ENCODE measurements at places on chromosomes 5 and 9.
A peak's percentile ranks its signal among the peaks of the same experiment; 100 is the strongest.

DNA sequence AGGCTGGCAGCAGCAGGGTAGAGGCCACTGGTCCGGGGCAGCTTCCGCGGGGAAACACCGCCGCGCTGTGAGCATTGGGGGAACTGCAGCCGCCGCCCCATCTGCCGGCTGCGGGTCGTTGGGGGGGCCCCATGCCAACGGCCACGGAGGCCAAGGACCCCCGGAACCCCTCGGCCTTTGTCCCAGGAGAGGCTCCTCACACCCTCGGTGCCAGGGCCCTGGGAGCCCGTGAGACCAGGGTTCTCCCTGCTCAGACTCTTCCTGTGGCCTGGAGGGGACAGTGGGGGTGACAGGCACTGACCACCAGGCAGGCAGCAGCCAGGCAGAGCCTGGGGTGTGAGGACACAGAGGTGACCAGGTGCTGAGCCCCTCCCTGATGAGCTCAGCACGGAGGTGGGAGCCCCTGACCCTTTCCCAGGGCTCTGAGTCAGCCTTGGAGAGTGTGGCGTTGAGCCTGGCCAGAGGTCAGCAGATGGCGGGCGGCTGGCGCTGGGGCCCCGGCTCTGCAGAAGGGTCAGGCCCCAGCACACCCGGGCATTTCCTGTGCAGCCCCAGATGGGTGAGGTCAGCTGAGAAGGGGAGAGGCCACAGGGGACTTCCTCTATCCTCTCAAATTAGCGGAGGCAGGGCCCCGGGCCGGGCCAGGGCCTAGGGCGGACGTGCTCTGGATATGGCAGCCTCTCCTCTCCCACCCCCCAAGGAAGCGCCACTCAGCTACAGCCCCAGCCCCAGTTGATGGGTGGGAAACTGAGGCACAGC is 17.9 kb upstream of the EGFL7 start:
- peak; percentile 59 for DNase-seq

DNA sequence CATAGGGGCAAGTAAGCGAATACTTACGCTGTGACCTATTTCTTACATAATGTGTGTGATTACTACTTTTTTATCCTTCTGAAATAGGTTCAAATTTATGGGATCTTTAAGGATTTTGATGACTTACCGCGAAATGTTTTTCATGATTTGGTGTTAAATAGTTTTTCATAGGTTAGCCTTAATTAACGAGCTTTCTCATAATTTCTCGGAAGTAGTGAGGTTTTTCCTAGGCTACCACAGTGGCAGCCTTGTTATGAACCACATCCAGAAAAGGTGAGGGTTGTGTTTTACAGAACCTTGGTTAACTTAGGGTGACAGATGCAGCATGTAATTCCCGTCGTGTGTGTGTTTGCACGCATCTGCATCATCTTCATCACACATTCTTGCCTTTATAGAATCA is 1.3 kb downstream of the SH3GL2 start:
- no peak for DNase-seq

DNA sequence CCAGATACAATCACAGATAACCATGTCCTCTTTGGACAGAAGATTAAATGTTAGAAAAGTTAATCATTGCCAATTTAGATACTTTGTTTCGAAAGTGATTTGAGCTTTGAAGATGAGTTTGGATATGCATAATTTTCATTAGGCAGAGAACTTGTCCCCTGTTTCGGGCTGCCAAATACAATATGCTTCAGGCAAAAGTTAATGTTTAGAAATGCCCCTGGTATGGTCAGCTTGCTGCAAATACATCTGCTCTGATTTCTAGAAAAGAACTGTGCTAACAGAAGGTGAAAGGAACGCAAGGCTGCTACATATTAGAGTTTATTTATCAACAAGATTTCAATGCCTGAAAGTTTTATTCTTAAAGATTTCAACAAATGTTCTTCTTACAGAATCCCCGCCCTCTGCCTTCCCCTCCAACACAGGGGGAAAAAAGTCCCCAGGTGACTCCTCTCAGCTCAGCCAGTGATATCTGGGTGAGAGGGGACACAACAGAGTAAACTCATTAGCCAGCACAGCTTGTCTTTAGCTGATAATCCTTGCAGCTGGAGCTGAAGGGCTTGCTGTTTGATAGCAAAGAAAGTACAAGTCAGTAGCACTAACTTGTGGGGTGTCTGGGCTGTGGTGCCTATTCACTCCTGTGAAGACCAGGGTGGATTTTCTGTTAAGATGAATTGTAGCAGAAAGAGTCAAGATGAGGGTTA is 435.7 kb downstream of the DMAC1 start:
- DNase-seq, result no peak

- DNase-seq, result no peak
These were observed 48.6 kb downstream of the CARTPT start for GRCh38 chr5:71767661-71768060.

GRCh38 chr9:96556701-96557461 is 62.8 kb downstream of the CDC14B start:
- no peak for DNase-seq

DNA sequence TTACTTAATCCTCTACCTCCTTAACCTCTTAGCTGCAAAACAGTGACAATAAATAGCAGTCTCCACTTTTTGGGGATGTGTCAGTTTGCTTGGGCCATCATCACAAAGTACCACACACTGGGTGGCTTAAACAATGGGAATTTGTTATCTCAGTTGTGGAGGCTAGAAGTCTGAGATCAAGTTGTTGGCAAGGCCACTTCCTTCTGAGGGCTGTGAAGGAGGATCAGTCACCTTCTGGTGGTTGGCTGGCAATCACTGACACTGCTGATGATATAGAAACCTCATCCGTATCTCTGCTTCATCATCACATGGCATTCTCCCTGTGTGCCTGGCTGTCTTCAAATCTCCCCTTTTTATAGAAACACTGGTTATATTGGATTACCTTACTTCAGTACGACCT is 187.1 kb upstream of the TBC1D2 start:
- DNase-seq, result no peak

DNA sequence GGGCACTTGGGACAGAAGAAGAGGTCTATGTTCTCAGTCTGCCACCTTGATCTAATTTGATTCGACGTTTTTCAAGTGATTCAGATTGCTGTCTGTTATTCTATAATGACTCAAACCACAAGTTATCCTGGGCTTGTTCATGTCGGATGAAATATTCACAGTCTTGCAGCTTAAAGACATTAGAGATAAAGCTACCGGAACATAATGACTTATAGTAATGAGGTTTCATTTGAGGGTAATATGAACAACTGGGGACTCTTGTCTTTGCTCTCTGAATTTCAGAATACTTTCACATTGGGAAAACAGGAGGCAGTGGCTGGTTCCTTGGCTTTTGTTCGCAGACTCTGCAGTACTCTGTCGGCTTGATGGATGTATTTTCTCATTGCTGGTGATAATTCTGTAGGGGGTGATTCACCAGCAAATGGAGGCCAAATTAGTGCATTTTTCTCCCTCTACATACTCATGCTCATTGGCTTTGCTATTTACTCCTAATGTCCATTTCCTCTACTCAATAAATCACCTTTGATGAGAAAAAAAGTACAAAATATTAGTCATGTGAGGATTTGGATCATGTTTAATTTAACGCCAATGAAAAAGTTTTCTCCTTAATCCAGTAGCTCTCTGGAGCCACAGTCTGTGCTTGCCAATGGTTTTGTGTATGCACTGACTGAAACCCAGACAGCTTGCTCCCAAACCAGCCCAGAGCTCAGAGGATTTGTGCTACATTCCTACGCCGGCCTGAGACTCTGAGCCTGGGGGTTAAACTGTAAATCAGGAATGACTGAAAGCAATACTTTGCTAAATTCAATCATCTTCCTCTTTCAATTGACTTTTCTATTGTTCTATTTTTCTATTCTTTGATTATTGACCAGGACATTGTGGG is 154.7 kb upstream of the ANKH start:
- no peak for DNase-seq

DNA sequence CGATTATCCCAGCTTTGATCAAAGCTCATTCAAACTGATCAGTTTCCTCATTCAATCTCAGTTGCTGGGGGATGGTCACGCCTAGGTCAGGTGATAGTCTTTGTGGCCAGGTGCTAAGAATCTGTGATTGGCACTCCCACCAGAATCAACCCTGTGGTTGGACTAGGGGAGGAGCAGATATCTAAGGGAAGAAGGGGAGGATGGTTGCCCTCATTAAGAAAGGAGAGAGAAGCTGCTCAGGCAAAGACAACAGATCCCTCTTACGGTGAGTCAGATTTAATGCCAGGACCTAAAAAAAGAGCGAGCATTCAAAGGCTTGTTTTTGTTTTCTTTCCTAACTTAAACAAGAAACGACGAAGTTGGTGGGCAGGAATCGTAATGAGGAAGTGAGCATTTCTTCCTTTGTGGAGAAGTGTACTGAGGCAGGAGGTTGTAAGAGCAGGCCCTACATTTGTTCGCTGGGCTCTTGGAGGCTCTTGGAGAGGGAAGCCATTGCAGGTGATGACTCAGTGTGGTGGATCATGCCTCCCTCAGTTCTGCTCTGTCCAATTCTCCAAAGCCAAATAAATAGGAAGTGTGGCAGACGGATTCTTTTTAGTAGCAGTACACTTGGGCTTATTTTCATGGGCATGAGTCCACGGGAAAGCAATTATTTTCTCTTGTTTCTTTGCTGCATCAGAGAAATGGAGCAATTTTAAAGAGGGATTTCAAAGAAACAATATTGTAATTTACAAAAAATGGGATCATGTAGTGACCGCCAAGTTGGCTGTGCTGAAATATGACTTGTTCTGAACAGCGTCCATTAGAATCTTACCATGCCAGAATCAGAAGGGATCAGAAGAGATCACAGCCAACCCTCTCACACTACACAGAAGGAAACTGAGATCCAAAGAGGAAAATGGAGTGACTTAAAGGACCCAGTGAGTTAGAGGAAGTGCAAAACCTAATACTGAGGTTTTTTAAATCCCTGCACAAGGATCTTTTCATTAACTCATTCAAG is 18.7 kb upstream of the TGFBR1 start:
- no peak for DNase-seq

DNA sequence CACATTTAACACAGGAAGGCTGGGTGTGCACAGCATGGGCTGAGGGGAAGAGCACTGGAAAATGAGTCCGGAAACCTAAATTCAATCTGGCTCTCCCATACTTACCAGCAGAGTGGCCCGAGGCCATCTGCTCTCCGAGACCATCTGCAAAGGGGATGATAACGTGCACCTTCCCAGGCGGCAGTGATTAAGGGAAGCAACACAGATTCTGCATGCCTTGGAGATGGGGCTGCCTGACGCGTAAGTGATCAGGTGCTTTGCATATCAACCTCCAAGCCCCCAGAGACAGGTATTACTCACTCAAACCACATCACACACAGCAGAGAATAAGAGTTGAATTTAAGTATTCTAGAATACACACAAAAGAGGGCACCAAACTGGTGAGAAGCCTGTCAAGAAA is 9.1 kb downstream of the EPB41L4B start:
- DNase-seq, result no peak

DNA sequence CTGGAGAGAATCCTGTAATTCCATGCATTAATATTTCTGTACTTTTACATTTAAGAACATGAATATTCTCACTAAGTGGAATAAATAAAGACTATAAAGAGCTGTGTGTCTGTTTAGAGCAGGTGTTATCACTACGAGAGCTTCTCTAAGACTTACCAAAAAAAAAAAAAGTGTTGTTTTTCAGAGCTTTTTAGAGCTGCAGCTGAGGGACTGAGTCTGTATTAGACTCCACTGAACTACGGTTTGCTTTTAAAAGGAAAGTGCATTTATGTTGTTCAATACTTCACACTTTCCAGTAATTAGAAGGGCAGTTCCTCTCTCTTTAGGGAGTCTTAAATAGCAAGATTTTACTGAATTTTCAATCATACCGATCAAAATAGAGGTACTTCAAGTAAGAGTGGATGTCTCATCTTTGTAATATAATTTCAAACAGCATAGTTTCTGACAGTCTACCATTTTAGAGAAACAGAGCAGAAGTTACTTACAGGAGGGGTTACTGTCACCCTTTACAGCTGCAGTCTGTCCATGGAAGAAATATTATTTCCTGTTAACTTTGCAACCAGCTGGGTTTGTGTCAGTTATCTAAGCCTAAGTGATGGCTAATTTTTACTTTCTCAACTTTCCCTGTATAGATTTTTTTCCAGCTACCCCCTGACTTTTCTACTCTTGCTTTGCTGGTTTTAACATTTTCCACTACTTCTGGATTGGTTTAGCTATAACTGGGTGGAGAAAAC is 2.4 kb downstream of the SYK start:
- no peak for DNase-seq

- no peak for DNase-seq
These were observed 7.5 kb upstream of the MSH3 start for GRCh38 chr5:80646926-80647325.

DNA sequence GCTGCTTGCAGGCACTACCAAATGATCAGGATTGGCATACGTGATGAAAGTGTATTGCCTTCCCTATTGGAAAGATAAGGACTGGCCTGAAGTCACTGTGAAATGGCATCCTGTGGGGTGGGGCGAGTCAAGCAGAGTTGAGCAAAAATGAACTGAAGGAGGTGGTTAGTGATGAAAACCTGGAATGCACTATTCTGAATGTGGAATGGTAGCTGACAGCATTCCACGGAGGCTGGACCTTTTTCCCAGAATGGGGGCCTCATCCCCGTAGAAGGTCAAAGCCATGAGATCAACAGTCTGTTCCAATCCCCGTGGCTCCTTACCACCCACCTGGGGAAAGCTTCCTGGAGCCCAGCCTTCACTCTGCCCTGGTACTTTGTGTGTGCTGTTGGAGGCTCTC is 37.7 kb downstream of the ASS1 start:
- DNase-seq, result no peak

DNA sequence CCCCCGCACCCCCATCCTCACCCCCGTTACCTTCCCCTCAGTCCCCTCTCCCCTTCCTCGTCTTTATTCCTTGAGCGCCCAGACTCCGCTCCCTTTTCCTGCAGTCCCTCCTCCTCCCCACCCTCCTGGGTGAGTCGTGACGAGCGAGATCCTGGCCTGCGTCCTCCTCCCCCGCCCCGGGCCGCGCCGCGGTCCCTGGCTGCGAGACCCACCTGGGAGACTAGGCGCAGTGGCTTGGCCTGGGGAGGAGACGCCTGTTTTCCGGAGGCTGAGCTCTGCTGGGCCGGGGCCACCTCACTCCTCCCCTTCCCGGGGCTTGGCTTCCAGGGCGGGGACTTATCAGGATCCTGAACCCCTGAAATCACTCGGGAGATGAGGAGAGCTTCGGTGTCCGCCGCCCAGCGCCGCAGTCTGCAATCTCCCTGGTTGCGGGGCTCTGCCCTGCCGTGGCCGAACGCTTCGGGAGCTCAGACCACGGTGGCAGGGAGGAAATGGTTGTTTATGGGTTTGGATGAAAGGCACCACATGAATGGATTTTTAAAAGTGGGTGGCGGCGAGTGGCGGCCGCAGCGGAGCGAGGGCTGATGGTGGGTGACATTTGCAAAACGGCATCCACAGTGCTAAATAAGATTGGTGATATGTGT is 984 bp downstream of the STXBP1 start:
- peak; percentile 17 for DNase-seq

GRCh38 chr5:95948631-95949030 is 13.0 kb downstream of the ELL2 start:
- no peak for DNase-seq

GRCh38 chr9:116144555-116144954 is 9.0 kb upstream of the PAPPA start:
- no peak for DNase-seq

DNA sequence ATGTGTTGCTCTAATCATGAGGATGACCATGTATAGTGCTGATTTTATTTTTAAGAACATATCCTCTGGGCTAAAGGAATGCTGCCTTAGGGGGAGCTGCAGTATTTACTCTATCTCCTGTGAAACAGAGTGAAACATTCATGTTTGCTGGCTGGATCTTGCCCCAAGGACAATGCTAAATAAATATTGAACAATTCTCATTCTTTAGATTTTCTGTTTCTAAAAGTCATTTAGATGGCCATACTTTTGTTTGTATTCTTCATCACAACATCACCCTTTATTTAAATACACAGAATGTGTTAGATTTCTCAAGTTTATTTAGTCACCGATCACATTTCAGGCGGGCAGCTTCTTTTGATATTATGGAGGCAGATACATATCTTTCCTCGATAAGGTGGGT is 103.3 kb downstream of the ARHGEF28 start:
- no peak for DNase-seq
